Activated naive CD8-positive, alpha-beta T cell treated with anti-CD3 and anti-CD28 coated beads for 36 hours (primary cell): ENCODE measurements at places on chromosomes 4 and X. TPM values are rescaled to one million over a fixed set of nuclear protein-coding genes. Genes with fewer than 3 reads are reported as not detected.

The SORCS2 gene
- total RNA-seq = not detected

The FAM13A gene
- 3.2 TPM for total RNA-seq

The GRIA2 gene
- not detected for total RNA-seq

The STEEP1 gene
- 27.4 TPM for total RNA-seq

The ADH7 gene
- total RNA-seq = not detected

The PTCHD1 gene
- total RNA-seq = not detected

The SAGE1 gene
- total RNA-seq = not detected

The ABLIM2 gene
- total RNA-seq = 0.62 TPM

The MGAT4D gene
- not detected for total RNA-seq

The RHOXF2 gene
- total RNA-seq = not detected

The AMOT gene
- total RNA-seq = 2.0 TPM

The FAM47E gene
- total RNA-seq = not detected

The SSX4 gene
- total RNA-seq = not detected

The PCDH11X gene
- total RNA-seq = not detected

The DACH2 gene
- total RNA-seq = not detected
